HFF-Myc (cell line): ENCODE measurements at places on chromosomes 7 and 10.
A peak's percentile ranks its signal among the peaks of the same experiment; 100 is the strongest.

- no peak for DNase-seq
These were observed 359.1 kb upstream of the GALNT17 start for GRCh38 chr7:70772891-70773290.

- DNase-seq = no peak
These were observed 277.6 kb downstream of the SFMBT2 start for GRCh38 chr10:7133278-7133677.

- no peak for DNase-seq
These were observed 148.7 kb downstream of the BICC1 start for GRCh38 chr10:58661336-58661735.

- peak; percentile 98 for DNase-seq
These were observed 103.9 kb downstream of the CUBN start for GRCh38 chr10:17025444-17026295.

GRCh38 chr10:76036111-76036940, 604.9 kb downstream of the LRMDA start:
- peak; percentile 14 for DNase-seq
